ENCODE measurements at places on chromosomes 16 and 17.

- no peak for DNase-seq
Measured at GRCh38 chr16:74325641-74326040, 29.0 kb downstream of the PSMD7 start.

- no peak for DNase-seq
Measured at GRCh38 chr16:24653725-24654124, 75.7 kb upstream of the TNRC6A start.

- no peak for DNase-seq
Measured at GRCh38 chr16:89491238-89491869, 993 bp upstream of the ANKRD11 start.

GRCh38 chr16:87740441-87740840, 25.3 kb downstream of the KLHDC4 start:
- DNase-seq = no peak

DNA sequence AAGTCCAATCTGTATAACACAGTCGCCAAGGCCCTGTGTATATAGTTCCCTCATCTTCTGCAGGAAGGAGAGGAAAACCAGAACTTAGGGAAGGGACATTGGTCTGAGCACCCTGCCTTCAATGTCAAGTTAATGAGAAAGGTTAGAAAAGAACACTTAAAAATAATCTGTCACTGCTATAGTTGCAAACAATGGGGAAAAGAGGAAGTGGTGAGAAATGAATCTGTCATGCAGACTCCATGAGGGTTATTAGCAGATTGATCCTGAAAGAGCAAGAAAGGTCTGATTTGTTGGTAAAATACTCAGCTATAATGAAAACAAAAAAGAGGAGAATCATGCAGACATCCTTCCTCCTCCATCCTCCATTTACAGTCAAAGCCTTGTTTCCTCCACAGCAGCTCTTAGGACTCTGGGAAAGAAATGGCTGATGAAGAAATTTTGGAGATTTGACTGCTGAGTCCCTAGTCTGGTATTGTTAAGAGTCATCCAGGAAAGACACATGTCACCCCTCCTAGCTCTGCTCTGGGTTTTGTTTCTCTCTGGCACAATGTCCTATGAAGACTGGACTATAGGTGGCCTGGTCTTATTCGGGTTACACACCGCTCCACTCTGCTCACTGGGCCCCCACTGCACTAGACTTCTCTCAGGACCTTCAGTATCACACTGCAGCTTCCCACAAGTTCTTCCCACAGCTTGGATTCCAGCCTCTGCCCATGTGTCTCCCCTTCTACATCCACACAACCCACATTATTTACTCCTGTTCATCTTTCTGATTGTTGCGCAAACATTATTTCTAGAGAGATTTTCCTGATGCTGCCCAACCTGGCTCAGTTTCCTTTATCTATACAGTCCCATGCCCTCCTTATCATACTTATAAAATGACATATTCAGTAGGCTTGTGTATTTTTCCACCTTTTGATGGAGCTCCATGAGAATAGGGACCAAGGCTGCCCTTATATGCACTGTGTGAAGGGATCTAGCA, 56.5 kb upstream of the XYLT1 start:
- DNase-seq = no peak

- no peak for DNase-seq
Measured at GRCh38 chr17:5413682-5414081, 5.8 kb downstream of the NUP88 start.

- no peak for DNase-seq
Measured at GRCh38 chr16:73565263-73565662, 517.3 kb upstream of the ZFHX3 start.

GRCh38 chr16:86511317-86512161, 1.2 kb downstream of the FOXF1 start:
- DNase-seq = no peak

DNA sequence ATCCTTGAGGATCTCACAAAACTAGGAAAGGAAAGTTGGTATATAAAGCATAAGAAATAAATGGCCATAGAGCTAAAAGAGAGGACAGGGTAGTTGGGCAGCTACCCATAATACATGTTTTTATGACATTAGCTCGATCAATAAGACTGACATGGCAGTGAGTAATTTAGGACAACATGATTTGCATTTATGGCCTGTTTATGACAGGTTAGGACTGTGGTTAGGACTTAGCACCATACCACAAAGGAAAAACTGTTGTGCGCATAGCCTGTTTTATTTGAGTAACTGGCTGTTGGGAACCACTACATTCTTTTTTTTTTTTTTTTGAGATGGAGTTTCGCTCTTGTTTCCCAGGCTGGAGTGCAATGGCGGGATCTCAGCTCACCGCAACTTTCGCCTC, 18.0 kb upstream of the TRIM37 start:
- no peak for DNase-seq

GRCh38 chr17:16913463-16913862, 58.5 kb downstream of the TNFRSF13B start:
- no peak for DNase-seq

DNA sequence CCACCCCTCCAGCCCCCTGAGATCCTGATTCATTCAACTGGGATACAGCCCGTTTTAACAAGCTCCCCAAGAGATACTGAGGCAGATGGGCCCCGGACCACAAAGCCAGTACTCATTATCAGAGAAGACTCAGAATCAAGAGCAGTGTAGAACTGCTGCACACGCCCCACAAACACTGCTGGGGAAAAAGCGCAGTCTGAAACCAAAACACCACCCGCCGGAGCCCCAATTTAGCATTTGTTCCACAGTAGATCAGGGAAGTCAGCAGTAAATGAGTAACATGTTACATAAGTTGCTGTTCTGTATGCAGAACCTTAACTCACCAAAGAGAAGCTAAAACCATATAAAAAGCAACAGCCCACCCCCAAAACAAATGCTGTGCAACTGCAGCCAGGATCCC, 123.6 kb downstream of the CDYL2 start:
- no peak for DNase-seq

DNA sequence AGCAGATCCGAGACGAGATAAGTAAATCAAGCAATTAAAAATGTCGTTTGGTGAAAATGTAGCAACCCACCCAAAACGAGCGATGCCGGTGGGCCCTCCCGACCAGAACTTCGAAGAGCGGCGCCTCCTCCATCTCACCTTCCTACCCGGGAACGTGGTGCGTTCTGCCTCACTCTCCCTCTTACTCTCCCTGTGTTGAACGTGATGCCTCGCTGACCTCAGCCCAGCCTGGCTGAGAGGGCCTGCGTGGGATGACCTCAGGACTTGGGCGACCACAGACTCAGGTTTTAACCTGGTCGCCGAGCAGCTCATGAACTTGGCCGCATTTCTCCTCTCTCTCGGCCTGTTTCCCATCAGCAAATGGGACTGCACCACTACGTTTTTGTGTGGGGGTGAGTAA, 69.7 kb upstream of the RPL38 start:
- DNase-seq = no peak

GRCh38 chr17:63270610-63271009, 175.5 kb downstream of the CYB561 start:
- DNase-seq = no peak

- no peak for DNase-seq
Measured at GRCh38 chr17:3796822-3797170, 4.2 kb downstream of the ITGAE start.

DNA sequence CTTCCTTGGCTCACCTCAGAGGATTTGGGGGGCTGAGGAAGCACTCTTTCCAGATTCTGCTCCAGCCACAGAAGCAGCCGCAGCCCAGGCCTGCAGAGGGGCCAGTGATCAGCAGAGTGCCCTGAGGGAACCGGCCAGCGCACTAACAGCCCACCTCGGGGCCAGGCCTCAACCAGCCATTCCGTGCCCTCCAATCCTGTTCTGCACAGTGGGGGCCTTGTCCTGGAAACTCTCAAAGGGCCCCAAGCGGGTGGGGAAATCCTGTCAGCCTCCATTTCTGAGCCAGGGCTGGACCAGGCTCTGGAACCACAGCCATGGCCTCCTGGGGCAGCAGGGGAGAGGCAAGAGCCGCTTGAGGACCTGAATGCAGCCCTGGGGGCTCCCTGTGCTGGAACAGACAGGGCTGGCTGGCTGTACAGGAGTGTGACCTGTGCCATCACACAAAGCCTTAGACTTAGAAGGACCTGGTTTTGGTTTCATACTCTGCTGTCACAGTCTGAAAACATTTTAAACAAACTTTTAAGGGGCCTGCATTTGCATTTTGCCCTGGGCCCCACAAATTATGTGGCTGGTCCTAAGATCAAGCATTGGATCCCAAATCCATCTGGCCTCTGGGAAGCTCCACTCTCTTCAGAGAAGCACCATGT, 10.0 kb downstream of the CNGB1 start:
- DNase-seq = no peak

Data from activated naive CD8-positive, alpha-beta T cell treated with anti-CD3 and anti-CD28 coated beads, Interleukin-2, amount 50 U/mL, for 16 hours (primary cell).